ENCODE measurements at places on chromosomes 4 and X.

- DNase-seq = no peak
Observed at GRCh38 chr4:148396986-148397673, 45.1 kb downstream of the NR3C2 start.

DNA sequence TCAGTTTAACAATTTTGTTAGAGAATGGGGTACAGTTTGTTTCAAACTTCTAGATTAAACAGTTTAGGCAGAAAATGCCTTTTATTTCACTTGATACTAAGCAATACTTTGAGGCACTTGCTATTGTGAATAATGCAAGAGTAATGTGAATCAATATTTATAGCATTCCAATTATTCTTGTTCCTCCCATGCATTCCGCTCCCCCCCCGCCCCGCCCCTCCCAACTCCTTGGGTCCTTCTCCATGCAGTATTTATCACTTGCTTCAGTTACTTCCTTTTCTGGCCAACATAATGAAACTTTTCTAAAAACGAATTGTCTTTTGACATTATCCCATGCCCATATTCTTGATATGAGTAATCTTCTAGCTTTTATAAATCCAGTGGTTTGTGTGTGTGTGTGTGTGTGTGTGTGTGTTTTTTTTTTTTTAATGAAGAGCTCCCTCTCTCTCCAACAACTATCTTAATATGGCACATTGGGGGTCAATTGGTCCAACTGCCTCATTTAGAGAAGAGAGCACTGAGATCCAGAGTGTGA, 1.6 kb downstream of the BANK1 start:
- peak; percentile 54 for DNase-seq

DNA sequence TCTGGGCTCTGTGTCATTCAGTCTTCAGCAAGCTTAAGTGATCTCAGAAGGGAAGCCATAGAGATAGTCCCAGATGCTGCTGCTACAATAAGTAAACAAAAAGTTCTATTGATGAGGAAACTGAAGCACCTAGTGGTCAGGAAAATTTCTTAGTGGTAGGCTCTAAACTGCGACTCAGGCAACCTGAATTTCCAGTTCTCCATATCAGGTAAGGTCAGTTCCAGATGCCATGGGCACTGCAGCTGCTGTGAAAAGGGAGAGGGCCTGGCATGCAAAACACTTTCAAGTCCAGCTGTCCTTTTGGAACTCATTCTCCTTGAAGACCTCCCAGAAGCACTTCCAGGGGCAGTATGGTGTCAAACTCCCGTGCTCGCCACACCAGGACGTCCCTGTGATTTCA, 46.2 kb downstream of the REELD1 start:
- DNase-seq = no peak

DNA sequence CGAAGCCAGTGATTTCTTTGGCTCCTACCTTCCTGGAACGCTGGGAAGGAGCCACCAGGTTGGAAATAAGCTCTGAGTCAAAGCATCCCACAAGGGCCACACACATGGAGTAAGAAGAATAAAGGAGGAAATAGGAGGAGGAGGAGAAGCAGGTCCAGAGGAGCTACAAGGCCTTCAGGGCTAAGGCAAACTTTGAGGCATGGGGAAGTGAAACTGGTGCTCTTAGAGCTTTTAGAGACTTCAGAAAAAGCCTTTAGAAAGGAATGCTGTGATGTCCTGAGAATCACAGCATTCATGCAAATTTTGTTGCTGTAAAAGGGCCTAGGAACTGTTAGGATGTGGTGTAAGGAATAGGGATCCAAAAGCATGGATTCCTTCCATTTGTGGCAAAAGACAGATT, 135.9 kb upstream of the ARHGEF9 start:
- DNase-seq = no peak

- no peak for DNase-seq
Observed at GRCh38 chrX:7983581-7983980, 56.4 kb upstream of the PNPLA4 start.

DNA sequence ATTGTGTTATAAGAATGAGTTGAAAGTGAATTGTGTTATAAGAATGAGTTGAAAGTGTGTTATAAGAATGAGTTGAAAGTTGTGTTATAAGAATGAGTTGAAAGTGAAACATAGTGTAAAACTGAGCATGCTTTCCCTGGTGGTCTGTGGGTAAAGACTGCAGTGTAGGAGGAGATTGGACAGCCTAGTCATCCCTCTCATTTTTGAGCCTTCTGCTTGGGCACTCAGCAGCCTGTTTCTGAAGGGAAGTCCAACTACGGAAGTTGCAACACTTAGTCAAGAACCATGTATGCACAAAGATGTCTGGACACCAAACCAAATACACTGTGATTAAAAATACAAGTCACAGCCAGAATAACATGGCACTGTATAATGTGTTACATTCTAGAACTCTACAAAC, 72.6 kb downstream of the ANK2 start:
- DNase-seq = no peak

- no peak for DNase-seq
Observed at GRCh38 chr4:168839758-168840391, 170.2 kb downstream of the CBR4 start.

Data from AG08396 (cell line).